ENCODE measurements at places on chromosomes 11 and 22.

GRCh38 chr22:22818861-22819855 is 68.5 kb upstream of the IGLL5 start:
- peak; percentile 29 for DNase-seq

- no peak for DNase-seq
These were observed 4.4 kb downstream of the MAPK12 start for GRCh38 chr22:50257041-50257440.

- DNase-seq, result no peak
These were observed 10.7 kb downstream of the DTX4 start for GRCh38 chr11:59182457-59183151.

- no peak for DNase-seq
These were observed 496.2 kb upstream of the CCDC90B start for GRCh38 chr11:83782329-83782728.
